ENCODE measurements at places on chromosomes 5 and 9.

- peak; percentile 64 for DNase-seq
These were observed 31.8 kb upstream of the CKS2 start for GRCh38 chr9:89278997-89279739.

GRCh38 chr9:89850631-89851325 lies 246.0 kb downstream of the GADD45G start:
- DNase-seq, result no peak

GRCh38 chr5:153543959-153544470 lies 53.5 kb downstream of the GRIA1 start:
- DNase-seq, result no peak

- DNase-seq, result no peak
These were observed 1275.4 kb upstream of the C9orf72 start for GRCh38 chr9:28848671-28849070.

- DNase-seq, result peak; percentile 74
These were observed 345.9 kb upstream of the RIOK2 start for GRCh38 chr5:97528941-97529340.

- peak; percentile 80 for DNase-seq
These were observed 35.9 kb upstream of the HSPA9 start for GRCh38 chr5:138610918-138611677.

Measured in NCI-H82 (cell line).